ENCODE measurements at places on chromosomes 12 and 14.

DNA sequence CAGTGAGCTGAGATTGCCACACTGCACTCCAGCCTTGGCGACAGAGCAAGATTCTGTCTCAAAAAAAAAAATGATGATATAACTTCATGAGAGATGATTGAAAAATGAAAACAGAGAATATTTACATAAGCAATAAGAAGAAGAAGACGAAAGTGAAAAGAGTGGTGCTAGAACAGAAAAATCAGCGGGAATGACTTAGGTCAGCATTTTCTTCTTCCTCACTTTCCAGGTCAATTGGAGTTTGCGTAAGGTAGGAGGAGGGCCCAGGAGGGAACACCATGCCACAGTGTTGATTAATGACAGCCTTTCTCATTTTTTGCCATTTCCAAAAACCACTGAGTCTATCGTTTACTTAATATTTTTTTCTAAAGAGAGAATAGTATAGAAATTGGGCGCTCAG is 200.0 kb downstream of the SLC15A4 start:
- DNase-seq = no peak

GRCh38 chr14:61461808-61462275 is 140.5 kb downstream of the PRKCH start:
- DNase-seq = peak; percentile 74

- DNase-seq = no peak
Measured at GRCh38 chr14:73255005-73255400, 17.7 kb downstream of the PAPLN start.

- peak; percentile 66 for DNase-seq
Measured at GRCh38 chr12:130916241-130916911, 37.3 kb upstream of the ADGRD1 start.

GRCh38 chr12:78671295-78671694 is 193.3 kb upstream of the SYT1 start:
- DNase-seq = no peak

DNA sequence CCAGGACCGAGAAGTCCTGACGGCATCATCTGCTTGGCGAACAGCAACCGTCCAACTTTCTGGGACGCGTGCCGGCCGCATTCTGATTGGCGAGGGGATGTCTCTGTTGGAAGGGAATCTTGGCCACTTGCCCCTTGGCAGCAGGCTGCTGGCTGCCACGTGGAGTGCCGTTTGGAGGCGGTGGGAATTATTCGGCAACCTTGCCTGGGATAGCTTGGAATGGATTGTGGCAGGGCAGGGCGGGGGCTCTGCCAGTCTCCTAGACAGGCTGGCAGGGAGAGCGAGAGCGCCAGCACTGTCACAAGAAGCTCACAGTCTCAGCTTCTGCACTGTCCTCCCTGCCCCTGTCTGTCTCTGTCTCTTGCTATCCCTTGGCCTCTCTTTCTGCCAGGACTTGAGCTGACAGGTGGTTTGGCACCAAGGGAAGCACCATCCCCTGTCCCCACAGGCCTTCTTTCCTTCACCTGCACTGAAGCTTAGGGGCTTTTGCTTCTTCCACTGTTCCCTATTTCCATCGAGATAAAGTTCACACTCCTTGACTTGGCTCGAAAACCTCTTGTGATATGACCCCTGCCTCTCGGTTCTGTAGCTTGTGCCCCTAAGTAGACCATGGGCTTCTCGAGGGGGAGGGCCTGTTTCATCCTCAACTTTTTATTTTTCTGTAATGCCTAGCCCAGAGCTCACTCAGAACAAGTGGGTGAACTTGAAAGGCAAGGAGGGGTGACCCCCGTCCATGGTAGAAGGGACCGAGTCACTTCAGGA is 201.9 kb downstream of the PHETA1 start:
- no peak for DNase-seq

GRCh38 chr14:89205137-89205740 is 211.8 kb downstream of the FOXN3 start:
- no peak for DNase-seq

- no peak for DNase-seq
Measured at GRCh38 chr12:40158592-40159111, 52.8 kb upstream of the SLC2A13 start.

GRCh38 chr12:97027482-97027881 is 120.4 kb downstream of the NEDD1 start:
- DNase-seq = no peak

GRCh38 chr12:25553098-25553497 is at the start of gene LMNTD1:
LMNTD1 (minus strand) TSS chr12:25553283; CDS start chr12:25552959, 324 bp downstream.
- peak; percentile 40 for DNase-seq

GRCh38 chr12:124663206-124663605 is 95.8 kb upstream of the NCOR2 start:
- DNase-seq = peak; percentile 56

DNA sequence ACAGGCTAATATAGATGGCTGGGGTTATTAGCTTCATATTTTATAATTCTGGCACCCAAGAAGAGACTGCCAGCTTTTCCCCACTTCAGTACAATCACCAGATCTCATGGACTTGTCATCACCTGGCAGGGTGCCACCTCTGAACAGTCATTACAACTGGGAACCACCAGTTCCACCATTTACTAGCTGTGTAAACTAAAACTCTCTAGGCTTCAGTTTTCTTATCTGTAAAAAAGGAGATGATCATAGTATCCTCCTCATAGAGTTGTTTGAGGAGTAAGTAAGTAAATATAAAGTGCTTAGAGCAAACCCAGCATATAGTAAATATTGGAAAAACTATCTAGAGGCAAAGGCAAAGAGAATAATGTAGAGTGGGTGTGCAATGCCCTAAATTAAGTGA is 19.3 kb downstream of the CPNE8 start:
- peak; percentile 28 for DNase-seq

GRCh38 chr14:72663956-72664650 is 229.8 kb downstream of the DPF3 start:
- DNase-seq = no peak

DNA sequence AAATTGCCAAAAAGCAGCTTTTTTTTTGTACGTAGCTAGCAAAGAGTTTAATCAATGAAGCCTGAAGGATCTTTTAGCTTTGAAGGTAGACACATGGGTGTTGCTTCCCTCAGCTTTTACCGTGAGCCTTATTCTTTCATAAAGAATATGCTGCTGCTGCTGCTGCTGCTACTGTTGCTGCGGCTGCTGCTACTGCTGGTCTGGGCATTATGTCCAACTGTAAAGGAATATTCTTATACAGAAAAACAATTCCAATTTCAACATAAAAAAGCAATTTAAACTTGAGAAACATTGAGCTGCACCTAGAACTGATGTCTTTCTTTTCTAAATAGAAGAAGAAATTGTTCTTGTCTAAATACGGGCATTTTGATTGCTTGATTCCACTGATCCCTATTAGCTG is 38.9 kb upstream of the PPP1R12A start:
- DNase-seq = no peak

DNA sequence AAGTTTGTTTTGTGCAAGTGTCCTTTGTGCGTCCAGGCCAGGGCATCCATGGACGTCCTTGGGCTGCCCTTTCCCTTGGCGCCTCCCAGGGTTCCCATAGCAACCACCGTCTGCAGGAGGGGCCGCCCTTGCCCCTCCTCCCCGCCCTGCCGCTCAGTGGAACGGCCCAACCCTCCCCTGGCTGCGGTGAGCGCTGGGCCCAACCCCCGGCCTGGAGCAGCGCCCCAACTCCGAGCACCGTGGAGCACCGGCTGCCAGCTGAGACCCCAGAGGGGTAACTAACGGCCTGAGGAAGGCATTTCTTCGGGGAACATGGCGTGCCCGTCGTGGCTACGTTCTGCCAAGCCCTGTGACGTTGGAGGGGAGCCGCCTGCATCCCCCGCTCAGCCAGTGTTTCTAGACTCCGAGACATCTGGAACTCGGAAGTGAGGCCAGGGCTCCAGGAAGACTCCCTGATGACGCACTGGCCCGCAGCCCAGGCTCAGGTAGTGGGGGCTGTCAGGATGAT is 5.3 kb upstream of the ACACB start:
- DNase-seq = peak; percentile 94

DNA sequence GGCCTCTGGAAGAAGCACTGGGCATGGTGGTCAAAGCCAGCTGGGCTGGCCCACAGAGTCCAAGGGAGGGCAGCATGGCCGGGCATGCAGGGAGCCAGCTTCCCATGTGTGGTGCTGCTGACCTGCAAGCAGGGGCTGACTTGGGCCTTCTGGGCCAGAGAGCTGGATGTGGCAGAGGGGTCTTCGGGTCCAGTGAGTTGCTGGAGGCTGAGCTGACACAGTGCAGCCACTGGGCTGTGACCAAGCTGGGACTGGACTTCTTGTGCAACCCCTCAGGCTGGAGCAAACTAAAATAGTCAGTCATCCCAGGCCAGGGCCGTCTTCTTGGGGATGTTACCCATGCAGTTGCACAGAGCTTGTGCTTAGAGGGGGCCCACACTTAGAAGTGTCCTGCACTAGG is 7.3 kb upstream of the RIN3 start:
- no peak for DNase-seq

GRCh38 chr14:45065540-45065939 is 18.4 kb upstream of the PRPF39 start:
- DNase-seq = no peak

DNA sequence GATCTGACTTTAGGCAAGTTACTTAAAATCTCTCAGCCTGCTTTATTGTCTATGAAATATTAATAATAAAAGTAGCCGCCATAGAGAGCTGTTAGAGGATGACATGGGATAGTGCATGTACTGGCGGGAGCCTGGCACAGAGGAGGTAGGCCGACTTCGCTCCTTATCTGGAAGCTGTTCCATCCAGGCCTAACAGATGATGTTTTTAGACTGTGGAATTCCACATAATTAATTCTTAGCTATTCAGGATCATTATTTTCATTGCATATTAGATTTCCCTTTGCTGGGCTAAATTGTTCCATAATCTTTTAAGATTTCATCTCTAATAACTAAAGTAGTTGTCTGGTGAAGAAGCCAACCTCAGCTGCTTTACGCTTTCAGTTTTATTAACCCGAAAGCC is 30.8 kb downstream of the CNTN1 start:
- no peak for DNase-seq

DNA sequence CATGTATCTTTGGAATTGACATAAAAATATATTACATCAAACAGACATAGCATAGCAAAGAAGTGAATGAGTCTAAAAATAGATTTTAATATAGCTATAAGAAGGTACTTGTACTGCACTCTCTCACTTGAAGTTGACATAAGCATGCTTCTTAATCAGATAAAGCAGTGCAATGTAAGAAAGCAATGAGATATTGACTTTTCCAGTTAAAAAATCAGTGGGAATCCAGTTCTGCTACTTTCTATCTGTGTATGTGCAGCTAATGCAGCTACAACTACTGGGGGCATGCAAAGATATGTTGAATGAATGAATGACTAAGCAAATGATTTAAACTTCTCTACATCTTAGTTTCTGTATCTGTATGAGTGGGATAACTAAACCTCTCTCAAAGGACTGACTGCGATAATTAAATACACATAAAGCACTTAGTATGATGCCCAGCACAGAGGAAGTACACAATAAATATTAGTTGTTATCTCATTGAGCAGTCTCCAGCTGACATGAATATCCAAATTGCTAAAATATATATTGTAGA is 10.3 kb downstream of the WASHC3 start:
- DNase-seq = no peak

GRCh38 chr12:40691913-40692764 is at the start of gene CNTN1:
CNTN1 (plus strand) TSS chr12:40692439.
- peak; percentile 87 for DNase-seq

Data from AG08395 (cell line).